HS-27A (cell line): ENCODE measurements at places on chromosomes 3 and 15.

DNA sequence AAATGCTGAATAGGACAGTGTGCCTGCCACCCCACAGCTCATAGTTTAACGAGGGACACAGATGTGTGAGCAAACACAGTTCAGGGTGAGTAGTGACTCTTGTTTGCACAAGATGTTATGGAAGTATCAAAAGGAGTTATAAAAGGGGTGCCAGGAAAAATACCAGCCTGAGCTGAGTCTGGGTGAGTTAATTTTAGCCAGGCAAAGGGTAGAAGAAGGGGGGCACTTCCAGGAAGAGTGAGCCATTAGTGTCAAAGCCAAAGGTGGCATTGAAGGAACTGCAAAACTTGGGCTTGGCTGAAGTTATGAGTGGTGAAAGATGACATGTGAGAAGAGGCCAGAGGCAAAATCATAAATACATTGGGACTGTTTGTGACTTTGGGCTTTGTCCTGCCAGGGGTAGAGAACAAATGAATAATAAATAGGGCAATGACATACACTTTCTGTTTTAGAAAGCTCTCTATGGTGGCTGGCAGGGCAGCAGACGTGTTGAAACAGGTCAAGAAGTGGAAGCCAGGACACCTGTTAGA is 1.9 kb upstream of the SPPL2A start:
- no peak for DNase-seq

DNA sequence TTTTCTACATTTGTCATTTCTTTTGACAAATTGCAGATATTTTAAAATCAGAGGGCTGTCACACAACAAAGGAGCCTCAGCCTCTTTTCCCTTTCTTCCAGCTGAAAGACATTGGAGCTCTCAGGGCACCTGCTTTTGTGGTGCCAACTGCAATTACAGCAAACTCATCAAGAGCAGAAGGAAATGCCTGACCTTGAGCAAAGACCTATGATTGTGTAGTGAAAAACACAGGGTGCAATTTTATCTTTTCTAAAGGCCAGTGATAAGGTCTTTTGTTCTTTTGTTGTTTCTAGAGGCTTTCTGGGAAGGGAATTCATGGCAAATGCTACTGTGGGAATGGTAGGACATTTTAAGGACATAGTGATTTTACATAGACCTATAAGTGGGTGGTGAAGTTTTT is 214.3 kb downstream of the OXSM start:
- DNase-seq: no peak

GRCh38 chr3:73144828-73145227 is 83.4 kb downstream of the EBLN2 start:
- DNase-seq: no peak

- no peak for DNase-seq
These were observed 8.0 kb upstream of the SEMA3B start for GRCh38 chr3:50260942-50261441.

- peak; percentile 27 for DNase-seq
These were observed 285.1 kb upstream of the MANF start for GRCh38 chr3:51099794-51100535.

- no peak for DNase-seq
These were observed 291.0 kb upstream of the TGFBR2 start for GRCh38 chr3:30315447-30315846.

DNA sequence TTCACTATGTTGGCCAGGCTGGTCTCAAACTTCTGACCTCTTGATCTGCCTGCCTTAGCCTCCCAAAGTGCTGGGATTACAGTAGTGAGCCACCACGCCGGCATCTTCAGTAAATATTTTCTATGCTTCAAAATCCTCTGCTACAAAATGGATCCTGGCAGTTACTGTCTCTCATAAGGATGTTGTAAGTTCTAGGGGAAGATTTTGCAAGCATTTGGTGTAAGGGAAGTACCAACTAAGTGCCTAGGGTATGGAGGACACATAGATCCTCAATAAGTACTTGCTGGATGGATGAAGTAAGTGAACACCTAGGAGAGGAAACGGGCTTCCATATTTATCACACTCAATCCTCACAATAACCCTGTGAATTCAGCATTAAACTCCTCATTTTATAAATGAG is 6.6 kb downstream of the TM4SF4 start:
- DNase-seq: no peak

DNA sequence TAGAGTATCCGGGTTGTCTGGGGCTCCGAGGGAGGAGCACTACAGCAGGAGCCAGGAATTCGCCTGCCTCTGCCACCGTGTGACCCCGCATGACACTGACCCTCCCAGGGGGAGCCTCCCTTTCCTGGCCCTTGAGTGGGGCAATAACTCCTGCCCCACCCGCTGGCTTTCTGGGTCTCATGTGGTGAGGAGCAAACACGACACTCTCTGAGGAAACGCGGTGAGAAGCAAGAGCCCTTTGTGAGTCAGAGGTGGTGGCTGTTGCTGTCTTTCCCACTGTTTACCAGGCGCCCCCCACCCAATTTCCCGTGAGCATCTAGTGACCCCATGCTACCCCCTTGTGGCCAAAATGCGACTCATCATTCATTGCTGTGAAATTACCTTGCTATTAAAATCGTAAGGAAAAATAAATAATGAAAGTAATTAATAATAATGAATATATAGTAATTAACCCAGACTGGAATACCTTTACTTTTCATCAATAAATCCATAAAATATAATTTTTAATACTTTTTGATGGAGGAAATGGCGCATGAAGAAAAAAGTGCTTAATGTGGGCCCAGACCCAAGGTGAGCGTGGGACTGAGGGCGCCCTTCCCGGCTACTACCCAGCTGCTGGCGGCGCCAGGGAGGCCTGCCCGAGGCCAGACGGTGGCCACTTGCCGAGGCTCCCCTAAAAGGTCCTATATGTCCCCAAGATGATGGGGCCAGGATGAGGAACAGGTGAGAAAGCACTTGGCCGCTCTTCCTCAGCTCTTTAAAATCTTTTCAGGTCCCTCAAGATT is 29.3 kb downstream of the CCNL1 start:
- no peak for DNase-seq

DNA sequence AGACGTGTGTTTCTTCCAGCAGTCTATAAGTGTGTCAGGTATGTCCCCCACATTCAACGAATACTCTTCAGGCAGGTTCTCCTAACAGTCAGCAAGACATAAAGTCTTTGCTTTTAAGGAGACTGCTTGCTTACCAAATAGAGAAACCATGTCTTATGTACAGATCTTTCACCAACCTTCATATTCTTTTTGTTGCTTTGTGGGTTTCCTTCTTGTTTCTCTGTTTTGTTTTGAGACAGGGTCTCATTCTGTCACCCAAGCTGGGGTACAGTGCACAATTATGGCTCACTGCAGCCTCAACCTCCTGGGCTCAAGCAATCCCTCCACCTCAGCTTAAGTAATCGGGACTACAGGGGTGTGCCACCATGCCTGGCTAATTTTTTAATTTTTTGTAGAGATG is 14.3 kb downstream of the DYNC1LI1 start:
- DNase-seq: no peak

DNA sequence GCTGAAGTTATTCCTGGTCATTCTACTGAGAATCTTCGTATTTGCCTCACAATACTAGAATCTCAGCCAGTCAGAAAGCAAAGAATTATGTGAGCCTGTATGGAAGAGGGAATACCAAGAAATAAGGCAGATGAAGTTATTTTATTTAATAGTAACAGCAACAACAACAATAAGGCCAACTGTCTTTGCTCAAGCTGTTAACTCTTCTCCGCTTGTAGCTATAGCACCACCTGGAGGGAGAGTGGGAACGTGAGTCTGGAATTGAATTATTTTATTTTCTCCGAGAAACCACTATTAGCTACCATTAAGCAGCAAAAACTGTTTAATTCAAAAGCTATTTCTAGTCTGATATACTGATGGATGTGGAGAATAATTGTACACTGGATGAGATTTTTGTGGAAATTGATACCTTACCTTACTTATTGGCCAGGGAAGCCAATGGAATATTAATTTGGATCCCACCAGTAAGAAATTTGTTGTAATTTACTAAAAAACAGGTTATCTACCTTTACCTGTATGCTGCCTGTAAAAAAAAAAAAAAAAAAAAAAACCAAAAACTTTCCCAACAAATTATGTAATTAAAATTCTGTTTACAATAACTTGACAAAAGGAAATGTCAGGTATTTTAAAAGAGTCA is 50.1 kb downstream of the CALML4 start:
- no peak for DNase-seq

GRCh38 chr15:79967298-79968182 is 3.5 kb downstream of the BCL2A1 start:
- no peak for DNase-seq

- DNase-seq: no peak
These were observed 47.8 kb upstream of the USP50 start for GRCh38 chr15:50594311-50594710.

DNA sequence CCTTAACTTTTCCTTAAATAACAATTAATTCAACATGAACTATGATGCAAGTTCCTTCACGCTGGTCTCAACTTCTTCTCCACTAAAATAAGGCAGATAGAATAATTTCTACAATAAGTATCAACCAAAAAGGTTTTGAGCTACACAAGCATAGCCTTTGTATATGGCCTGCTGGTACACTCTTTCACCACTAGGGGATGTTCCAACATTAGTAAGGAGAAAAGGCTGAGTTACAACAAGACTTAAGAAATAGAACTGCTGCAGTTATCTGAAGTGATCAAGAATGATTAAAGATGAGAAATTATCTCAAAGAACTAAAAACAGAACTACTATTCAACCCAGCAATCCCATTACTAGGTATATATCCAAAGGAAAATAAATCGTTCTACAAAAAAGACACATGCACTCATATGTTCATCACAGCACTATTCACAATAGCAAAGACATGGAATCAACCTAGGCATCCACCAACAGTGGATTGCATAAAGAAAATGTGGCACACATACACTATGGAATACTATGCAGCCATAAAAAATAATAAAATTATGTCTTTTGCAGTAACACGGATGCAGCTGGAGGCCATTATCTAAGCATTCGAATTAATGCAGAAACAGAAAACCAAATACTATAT is 14.4 kb downstream of the ATP13A3 start:
- DNase-seq: no peak

- DNase-seq: no peak
These were observed 37.7 kb downstream of the PLD1 start for GRCh38 chr3:171772427-171773056.

GRCh38 chr3:166351461-166351860 is 514.2 kb upstream of the BCHE start:
- DNase-seq: no peak

- DNase-seq: no peak
These were observed 74.9 kb downstream of the PIK3R4 start for GRCh38 chr3:130671545-130672312.

DNA sequence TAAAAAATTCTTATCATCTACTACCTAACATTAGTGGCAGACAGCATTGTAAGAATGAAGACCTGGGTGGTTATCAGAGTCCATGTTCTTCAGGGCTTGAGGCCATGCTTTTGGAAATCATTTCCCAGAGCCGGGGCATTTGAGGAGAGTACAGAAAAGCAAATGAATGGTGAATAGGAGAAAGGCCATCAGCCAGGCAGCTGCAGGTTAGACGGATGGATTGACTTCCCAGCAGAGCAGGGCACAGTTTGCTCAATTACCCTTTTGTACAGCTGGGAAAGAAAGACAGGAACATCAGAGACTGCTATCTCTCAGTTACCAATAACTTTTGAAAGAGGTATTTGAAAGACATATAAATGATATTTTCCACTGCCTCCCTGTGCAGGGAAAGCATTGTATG is 135.6 kb downstream of the ALCAM start:
- no peak for DNase-seq

DNA sequence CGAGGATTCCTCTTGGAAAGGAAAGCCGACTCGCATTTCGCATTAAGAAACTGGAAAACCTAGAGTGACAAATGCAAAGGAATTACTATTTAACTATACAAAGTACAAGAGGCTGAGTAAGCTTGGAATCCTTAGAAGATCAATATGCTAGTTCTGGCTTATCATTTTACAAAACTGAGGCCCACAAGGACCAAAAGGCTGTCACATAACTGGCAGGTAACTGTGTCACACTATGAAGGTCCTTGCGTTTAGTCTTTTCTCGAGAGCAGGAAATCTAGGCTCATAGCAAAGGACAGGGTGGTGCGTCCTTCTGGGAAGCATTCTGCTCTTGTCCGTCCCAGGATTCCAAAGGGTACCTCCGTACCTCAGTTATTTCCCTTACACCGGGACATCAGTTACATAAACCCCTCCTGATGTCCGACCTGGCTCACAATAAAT is 629 bp downstream of the RPL24 start:
- DNase-seq: no peak

GRCh38 chr3:88921986-88922385 is 185.4 kb upstream of the EPHA3 start:
- DNase-seq: no peak

DNA sequence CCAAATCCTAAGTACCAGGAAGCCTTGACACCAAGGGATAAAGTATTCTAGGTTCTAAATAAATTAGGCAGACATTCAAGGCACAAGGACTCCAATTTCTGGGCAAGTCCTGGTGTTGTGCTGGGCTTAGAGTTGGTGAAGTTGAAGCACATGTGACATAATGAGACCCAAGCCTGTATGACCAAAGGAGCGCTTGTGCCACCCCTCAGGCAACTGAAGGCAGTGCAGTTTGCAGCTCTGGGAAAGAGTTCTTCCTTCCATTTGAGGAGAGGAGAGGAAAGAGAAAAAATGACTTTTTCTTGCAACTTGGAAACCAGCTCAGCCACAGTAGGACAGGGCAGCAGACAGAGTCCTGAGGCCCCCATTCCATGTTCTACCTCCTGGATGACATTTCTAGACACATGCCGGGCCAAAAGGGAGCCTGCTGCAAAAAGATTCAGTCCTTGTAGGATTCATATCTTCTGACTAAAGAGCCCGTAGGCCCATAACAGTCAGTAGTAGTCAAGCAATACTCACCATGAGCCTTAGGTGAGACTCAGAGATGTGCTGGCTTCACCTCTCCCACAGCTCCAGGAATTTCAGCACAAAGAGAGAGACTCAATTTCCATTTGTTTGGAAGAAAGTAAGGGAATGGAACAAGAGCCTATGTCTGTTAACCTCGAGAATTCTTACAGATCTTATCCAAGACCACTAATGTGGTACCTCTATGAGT is 588.8 kb upstream of the BCHE start:
- no peak for DNase-seq

DNA sequence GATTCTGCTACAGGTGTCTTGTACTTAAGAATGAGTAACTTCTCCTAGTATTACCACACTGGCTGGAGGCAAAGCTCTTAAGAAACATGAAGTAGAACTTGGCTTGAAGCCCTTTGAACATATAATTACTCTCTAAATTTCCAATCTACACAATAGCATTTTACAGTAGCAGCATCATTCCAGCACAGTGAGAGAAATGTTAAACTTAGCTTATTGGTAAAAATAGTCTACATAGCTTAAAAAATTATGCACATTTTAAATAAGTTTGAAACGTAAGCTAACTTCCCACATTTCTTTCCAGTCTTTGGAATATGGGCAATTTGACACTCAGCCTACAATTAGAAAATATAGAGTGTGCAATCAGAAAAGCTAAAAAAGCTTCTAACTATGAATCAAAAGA is 32.8 kb upstream of the TOP2B start:
- DNase-seq: no peak

DNA sequence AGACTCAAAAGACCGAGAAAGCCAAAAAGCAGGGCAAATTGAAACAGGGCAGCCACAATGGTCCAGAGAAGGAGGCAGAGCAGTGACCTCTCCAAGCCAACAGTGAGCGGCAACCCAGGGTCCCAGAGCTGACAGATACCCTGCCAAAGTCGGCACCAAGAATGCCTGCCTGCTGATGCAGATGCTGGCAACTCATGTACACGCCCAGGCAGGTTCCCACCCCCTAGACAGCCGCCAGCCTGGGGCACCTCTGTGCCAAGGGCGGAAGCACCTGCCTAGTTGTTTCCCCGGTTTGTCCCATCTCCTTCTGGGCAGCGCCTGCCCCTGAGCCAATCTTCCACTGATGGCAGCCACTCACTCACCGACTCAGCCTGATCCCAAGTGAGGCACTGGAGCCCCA is 22.1 kb downstream of the KLHL25 start:
- no peak for DNase-seq
